ENCODE measurements at places on chromosomes 3 and 15.

GRCh38 chr3:15361494-15362214, 29.3 kb upstream of the SH3BP5 start:
- no peak for DNase-seq

DNA sequence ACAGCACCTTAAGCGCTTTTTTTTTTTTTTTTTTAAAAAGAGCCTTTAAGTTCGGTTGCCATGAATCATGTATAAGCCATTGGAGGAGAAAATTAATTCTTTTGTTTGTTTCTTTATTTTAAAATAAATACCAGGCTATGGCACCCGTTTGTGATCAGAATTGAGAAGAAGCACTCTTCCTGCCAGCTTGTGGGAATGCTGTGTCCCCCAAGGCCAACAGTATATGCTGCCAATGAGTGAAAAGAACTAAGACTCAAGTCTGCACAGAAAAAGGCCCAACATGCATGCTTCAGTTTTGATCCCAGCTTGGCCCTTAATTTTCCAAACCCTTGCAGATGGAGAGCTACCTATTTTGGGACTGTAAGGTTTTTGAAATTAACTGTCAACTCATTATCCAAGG, 90.5 kb downstream of the LRRC3B start:
- no peak for DNase-seq

DNA sequence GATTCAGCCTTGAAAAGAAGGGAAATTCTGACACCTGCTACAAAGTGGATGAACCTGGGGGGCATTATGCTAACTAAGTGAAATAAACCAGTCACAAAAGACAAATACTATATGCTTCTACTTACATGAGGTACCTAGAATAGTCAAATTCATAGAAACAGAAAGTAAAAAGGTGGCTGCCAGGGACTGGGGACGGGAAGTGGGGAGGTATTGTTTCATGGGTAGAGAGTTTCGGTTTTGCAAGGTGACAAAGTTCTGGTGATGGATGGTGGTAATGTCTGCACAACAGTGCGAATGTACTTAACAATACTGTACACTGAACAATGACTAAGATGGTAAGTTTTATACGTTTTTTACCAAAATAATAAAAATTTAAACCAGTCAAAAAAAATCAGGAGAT, 4.8 kb downstream of the IDH2 start:
- no peak for DNase-seq

GRCh38 chr3:43995547-43996378, 245.9 kb upstream of the TOPAZ1 start:
- no peak for DNase-seq

DNA sequence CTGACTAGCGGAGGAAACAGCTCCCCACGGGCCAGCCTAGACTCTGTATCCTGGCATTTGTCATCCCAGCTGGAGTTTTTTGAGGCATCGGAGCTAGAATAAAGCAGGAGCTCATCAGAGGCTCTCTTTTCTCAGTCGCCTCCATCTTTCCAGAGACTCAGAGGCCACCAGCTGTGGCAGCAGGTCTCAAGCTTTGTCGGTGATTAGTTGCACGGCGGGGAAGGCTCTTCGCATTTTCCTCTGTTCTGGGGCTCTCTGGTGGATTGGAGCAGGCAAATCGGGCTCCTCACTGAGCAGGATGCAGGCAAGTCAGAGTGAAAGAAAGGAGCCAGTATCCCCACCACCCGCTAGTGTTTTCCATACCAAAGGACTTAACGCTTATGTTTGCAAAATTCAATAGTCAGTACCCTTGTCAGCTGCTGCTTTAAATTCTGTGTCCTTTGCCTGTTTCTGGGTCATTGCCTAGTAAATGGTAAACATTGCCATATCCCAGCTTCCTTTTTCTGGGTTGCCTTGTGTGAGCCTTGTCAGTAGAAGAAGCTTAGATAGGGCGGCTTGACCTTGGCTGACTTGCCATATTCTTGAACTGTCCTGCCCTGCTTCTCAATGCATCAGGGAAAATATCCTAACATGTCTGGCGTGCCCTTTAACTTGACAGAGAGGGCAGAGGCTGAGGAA, 127.1 kb downstream of the PTPRG start:
- DNase-seq, result no peak
